ENCODE measurements at places on chromosomes 11 and 22.

GRCh38 chr11:20112291-20113148, 47.8 kb downstream of the DBX1 start:
- DNase-seq, result no peak

DNA sequence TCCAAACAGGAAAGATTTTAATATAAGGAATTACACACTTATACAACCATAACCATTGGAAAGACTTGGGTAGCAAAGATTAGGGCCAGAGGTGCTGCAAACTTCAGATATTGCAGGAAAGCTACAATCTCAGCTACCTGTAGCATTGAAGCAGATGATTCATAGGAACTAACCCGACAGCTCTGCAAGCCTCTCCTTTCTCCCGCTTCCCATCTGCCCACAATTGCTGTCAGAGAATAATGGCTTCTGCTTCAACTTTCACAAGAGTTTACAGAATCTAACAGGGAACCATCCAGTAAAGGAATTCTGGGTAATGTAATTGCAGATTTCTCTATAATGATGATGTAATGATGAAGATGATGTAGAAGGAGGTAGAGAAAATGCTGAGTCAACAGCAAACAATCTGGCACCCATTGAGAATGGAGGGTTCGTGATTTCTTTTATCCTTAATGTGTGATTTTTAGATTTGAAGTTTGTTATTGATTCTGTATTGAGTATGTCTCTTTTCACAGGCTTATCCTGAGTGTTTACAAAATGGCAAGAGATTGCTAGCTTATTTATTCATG, 70.8 kb upstream of the USP47 start:
- DNase-seq, result no peak

DNA sequence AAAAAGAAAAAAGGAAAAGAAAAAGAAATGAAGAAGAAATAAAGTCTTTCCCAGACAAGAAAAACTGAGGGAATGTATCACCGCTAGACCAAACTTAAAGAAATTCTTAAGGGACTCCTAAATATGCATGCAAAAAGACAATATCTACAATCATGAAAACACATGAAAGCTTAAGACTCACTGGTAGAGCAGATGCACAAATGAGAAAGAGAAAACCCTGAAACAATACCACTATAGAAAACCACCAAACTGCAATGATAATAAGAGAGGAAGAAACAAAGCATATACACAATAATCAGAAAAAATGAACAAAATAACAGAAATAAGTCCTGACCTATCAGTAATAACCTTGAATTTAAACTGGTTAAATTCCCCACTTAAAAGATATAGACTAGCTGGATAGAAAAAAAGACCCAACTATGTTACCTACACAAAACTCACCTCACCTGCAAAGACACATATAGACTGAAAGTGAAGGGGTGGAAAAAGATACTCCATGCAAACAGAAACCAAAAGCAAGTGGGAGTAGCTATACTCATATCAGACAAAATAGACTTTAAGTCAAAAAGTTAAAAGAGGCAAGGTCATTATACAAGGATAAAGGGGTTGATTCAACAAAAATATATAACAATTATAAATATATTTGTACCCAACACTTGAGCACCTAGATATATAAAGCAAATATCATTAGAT, 61.3 kb upstream of the NARS2 start:
- no peak for DNase-seq

GRCh38 chr11:102478673-102479299, 26.2 kb upstream of the TMEM123 start:
- no peak for DNase-seq

- DNase-seq, result no peak
These were observed 7.8 kb downstream of the BCR start for GRCh38 chr22:23187871-23188700.

DNA sequence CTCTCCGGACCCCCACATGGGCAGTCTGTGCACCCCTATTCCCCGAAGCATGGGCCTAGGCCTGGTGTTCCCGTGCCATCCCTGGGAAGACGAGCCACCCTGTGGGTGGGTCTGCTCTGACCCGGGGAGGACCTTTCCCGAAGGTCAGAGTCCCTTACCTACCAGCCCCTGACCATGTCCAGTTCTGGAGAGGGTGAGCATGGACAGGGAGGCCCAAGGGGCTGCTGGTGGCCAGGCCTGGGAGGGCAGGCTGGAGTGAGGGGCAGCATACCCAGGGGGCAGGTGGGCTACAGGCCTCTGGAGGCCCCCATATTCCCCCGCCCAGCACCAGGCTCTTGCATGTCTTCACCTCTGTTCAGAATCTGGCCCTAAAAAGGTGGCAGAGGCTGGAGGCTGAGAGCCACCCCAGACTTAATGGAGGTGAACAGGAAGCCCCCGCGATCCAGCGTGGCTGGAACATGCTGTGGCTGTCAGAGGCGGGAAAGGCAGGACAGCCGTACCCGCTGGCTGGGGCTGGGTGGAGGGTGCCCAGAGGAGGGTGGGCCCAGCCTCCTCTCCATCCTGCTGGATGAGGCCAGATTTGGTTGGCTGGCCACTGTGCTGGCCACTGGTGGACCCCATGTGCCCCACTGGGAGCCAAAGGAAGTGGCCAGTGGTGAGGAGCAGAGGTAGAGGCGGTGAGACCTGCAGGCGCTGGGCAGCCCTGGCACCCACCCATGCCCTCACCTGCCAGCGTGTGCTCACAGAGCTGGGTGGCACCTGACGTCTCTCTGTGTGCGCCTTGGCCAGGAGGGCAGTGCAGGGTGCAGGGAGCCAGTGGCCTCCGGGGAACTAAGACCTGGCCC, 11.2 kb upstream of the SYT8 start:
- no peak for DNase-seq

- no peak for DNase-seq
These were observed 467 bp downstream of the ESS2 start for GRCh38 chr22:19143967-19144400.

- no peak for DNase-seq
These were observed 76.8 kb downstream of the ARFGAP2 start for GRCh38 chr11:47099918-47100315.

GRCh38 chr22:37896181-37896592, 9.9 kb upstream of the MICALL1 start:
- DNase-seq, result no peak

DNA sequence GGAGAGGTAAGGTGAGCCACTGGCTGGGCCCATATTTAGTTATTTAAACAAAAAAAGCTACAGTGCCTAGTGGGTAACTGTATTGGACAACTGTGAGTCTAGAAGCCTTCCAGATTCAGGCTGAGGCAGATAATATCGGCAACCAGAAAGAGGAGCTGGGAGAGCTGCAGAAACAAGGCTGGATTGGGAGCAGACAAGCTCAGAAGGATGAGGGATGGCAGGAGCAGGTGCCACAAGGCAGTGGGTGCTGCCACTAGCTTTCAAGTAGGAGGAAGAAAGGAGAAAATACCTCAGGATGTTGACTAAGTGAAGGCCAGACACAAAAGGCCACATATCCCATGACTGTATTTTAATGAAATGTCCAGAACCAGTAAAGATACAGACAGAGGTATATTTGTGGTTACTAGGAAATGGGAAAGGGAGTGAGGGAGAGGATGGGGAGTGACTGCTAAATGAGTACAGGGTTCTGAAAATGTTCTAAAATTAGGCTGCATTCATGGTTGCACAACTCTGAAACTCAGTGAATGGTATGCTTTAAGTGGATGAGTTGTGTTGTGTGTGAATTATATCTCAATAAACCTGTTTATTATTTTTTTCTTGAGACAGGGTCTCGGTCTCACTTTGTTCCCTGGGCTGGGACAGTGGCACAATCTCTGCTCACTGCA, 11.8 kb upstream of the RAPSN start:
- no peak for DNase-seq

DNA sequence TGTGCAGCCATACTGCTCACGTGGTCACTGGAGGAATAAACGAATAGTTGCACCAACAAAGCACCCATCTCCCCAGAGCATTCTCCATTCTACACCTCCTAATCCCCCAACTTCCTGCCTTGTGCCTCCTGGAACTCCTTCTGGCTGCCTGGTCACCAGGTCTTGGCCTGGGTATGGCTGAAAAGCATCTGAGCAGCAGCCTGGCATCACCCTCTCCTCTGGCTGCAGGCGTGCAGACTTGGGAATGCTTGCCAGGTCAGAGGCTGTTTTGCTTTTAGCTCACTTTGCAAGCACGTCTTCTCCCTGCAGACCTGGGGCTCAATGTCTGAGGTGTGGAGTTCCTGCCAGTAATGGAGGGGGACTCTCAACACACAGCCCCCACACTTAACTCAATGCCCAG, 33.3 kb upstream of the KCNJ11 start:
- DNase-seq, result no peak

GRCh38 chr22:18980829-18981228, 44.7 kb upstream of the PRODH start:
- no peak for DNase-seq

DNA sequence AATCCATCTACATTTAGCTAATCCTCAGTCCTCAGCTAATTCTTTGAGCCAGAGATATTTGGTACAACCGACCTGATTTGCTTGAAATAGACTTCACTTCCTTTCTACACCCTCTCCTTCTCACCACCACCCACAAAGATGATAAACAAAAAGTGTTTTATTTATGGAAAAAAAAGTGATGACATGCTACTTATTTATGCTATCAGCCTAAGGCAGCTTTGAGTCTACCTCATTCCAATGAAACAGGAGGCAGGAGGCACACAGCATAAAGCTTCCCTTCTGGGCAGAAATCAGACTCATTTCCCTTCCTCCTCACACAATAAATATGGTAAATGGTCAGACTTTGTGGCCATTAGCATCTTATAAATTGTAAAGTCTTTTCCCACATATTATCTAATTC, 325.7 kb downstream of the SOX6 start:
- DNase-seq, result no peak

GRCh38 chr11:16891964-16892363, 122.2 kb downstream of the PLEKHA7 start:
- no peak for DNase-seq

All from stimulated activated CD4-positive, alpha-beta T cell treated with anti-CD3 and anti-CD28 coated beads, Interleukin-1b, Interleukin-23, amount 100 ng/mL, for 1 hour (primary cell).